SJSA1 (cell line): ENCODE measurements at places on chromosomes 12 and 14. TPM values are rescaled to one million over a fixed set of nuclear protein-coding genes. Genes with fewer than 3 reads are reported as not detected.
A peak's percentile ranks its signal among the peaks of the same experiment; 100 is the strongest.

GRCh38 chr12:92462049-92462448 is 240.7 kb upstream of the PLEKHG7 start:
- H3K27ac ChIP-seq, result no peak overlapping the region
- H3K27me3 ChIP-seq, result 0 out of 2 replicates have a peak, but pooled peaks cover 3% of the 10 kb centered on the region
- no peak for DNase-seq
- no peaks in the 10 kb centered on the region for H3K36me3 ChIP-seq

Gene PTPRQ
- 0.47 and 1.1 TPM in 2 replicates for total RNA-seq

Gene ANG
- 2.7 and 4.4 TPM in 2 replicates for total RNA-seq

- peaks cover 81% of the 10 kb centered on the region for H3K36me3 ChIP-seq
- DNase-seq, result no peak
- H3K27me3 ChIP-seq, result no peaks in the 10 kb centered on the region
- no peak overlapping the region for H3K27ac ChIP-seq
These were observed 136.1 kb downstream of the GCH1 start for GRCh38 chr14:54766276-54767138.

Gene HSPB8
- 7.1 and 7.4 TPM in 2 replicates for total RNA-seq

- H3K27ac ChIP-seq, result no peak overlapping the region
- no peak overlapping the region for H3K4me3 ChIP-seq
- no peaks in the 10 kb centered on the region for H3K36me3 ChIP-seq
- no peaks in the 10 kb centered on the region; the same call in 1 of the 2 replicates for H3K27me3 ChIP-seq
These were observed 86.6 kb upstream of the OTX2 start for GRCh38 chr14:56896922-56897321.

GRCh38 chr12:52598966-52599365 is 2.3 kb downstream of the KRT72 start:
- no peaks in the 10 kb centered on the region for H3K36me3 ChIP-seq
- H3K4me1 ChIP-seq, result no peaks in the 10 kb centered on the region
- no peak overlapping the region for H3K4me3 ChIP-seq
- H3K27me3 ChIP-seq, result peaks cover 58% of the 10 kb centered on the region
- no peak overlapping the region for H3K27ac ChIP-seq

- H3K27me3 ChIP-seq, result peaks cover 28% of the 10 kb centered on the region
- H3K4me3 ChIP-seq, result peak overlapping the region; percentile 43
- no peaks in the 10 kb centered on the region for H3K36me3 ChIP-seq
- H3K4me1 ChIP-seq, result peaks cover 14% of the 10 kb centered on the region
These were observed 2.4 kb downstream of the TMEM121 start for GRCh38 chr14:105528586-105529318.

GRCh38 chr14:104358528-104359300 is 220.3 kb downstream of the KIF26A start:
- H3K4me3 ChIP-seq, result no peak overlapping the region
- no peaks in the 10 kb centered on the region for H3K4me1 ChIP-seq
- DNase-seq, result no peak
- no peaks in the 10 kb centered on the region for H3K36me3 ChIP-seq
- H3K27ac ChIP-seq, result no peak overlapping the region

Gene ACSM4
- total RNA-seq, result not detected in 2 replicates
